HuH-7.5 (cell line): ENCODE measurements at places on chromosomes 2 and 18.

GRCh38 chr2:177352441-177353186 is 40.0 kb upstream of the AGPS start:
- DNase-seq = no peak

GRCh38 chr18:24051031-24051947 is 36.7 kb downstream of the TTC39C start:
- DNase-seq = no peak

- no peak for DNase-seq
Measured at GRCh38 chr2:45261746-45262145, 252.5 kb upstream of the SIX2 start.

DNA sequence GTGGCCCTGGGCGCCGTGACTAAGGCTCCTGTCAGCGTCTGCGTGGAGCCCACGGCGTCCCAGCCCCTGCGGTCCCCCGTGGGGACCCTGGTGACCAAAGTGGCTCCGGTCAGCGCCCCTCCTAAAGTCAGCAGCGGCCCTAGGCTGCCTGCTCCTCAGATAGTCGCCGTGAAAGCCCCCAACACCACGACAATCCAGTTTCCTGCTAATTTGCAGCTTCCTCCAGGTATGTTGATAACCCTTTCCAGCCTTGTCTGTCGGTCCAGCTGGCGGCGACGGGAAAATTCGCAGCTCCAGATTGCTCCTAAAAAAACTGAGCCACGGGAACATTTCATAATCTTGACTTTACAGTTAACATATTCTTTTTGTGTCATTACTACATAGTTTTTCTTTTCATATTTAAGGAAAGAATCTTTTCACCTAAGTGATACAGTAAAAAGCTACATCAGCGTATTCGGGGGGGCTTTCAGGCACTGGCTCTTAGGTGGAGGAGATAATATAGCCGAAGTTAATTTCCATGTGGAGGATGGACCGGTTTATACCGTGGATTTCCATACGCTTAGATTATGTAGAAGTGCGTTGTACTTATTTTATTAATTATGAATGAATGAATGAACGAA is 916 bp downstream of the TAF4B start:
- no peak for DNase-seq

DNA sequence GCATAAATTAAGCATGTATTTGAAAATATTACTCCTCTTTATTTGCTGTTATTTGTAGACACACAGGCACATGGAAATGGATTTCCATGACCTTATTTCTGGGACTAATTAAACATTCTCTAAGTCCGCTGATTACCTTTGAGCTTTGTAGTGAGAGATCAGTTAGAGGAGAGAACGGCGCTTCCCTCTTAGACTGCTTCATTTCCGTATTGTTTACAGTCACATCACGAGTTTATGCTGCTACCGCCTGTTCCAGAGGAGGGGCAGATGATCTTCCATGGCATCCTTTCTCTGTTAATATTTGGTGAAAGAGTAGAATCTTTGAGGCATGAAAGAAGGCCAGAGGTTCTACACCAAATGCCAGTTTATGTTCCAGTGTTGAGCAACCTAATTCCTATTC is 404.4 kb downstream of the TRIB2 start:
- DNase-seq = no peak

DNA sequence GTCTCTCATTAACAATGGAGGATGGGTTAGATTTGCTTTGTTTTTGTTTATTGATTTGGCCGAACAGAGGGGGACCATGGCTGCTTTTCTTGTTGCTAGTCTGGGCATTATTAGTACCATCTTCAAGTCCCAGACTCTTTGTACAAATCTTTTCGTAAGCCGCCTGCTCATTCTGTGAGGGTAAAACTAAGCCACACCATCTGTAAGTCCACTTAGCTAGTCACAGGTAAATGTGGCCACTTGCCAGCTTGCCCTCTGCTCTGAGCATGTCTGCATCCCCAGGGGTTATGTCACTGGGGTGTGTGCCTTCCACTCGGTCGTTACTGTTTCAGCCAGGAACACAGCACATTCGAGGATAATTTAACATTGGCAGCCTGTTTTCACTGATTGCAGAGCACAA is 85.6 kb downstream of the SMIM21 start:
- DNase-seq = no peak

GRCh38 chr2:49028101-49028500 is 126.2 kb downstream of the FSHR start:
- no peak for DNase-seq

DNA sequence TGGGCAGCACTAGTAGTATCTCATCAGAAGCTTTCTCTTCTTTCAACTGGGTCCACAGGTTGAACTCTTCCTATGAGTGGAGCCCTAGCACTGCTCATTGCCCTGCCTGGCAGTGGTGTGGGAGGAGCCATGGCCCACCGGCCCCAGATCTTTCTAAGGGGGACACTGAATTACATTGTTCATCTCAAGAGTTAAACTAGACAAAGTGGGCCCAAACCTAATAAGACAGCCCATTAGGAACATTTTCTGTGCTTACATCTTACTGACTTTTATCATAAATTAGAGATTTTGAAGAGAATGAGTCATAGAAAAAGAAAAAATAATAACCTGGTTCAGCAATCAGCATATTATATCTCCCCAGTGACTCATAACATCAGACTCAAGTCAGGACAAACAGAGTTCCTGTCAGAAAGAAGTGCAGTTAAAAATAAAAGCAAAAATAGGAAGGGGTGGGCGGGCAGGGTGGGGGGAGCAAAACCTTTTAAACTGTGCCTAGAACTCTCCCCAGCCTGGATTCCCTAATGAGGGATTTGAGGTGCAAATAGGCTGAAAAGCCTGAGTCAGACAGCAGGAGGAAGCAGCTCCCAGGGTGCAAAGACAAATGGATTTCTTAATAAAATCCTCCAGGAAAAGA is 161.6 kb upstream of the TRIB2 start:
- no peak for DNase-seq

DNA sequence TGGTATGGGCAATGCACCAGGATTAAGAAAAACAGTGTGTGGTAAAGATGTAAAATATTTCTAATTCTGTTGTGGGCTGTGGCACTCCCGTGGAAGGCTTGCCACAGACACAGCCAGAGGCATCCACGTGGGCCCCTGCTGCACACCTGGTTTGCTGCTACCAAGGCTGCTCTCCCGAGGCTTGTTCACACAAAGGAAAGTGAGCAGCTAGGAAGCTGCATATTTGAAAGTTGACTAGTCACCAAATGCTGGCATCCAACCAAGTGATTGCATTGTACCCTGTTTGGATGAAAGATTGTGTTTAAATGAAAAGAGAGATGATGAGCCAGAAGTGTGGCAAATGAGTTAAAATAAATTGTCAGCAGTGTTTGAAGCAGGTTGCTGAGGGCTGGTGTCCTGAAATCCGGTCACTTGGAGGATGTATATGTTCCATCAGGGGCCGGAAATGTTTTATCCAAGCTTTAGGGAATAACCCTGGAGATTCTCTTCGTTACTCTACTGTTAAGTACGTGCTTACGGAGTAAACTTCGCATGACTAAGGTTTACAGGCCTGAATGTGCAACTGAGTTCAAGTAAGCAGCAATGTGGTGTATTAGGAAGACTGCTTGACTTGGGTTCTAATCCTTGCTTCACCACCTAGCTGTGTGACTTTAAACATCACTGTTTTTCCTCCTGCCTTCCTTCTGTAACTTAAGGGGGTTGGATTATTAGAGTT is 86.1 kb downstream of the MSH2 start:
- DNase-seq = no peak

DNA sequence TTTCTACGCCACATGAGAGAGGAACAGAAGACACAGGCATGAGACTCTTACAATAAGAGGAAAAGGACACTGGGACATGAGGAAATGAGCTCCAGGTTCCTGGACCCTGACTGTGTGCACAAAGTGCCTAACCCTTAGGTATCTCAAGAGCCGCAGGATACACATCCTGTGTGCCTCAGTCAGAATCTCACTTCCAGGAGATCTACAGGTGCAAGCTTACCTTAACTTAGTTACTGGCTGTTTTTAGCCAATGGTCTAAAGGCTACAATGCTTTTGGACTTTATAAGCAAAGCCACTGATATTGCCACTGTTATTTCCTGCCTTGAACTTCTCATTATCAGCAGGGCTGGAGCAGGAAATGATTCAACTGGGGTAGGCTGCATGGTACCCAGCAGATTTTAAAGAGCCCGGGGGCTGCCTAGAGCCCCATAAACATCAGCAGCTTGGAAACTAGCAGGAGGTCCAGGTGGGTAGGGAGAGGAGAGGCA is 254.4 kb downstream of the ZNF521 start:
- DNase-seq = no peak

GRCh38 chr2:198097630-198098029 is 293.2 kb downstream of the PLCL1 start:
- no peak for DNase-seq

DNA sequence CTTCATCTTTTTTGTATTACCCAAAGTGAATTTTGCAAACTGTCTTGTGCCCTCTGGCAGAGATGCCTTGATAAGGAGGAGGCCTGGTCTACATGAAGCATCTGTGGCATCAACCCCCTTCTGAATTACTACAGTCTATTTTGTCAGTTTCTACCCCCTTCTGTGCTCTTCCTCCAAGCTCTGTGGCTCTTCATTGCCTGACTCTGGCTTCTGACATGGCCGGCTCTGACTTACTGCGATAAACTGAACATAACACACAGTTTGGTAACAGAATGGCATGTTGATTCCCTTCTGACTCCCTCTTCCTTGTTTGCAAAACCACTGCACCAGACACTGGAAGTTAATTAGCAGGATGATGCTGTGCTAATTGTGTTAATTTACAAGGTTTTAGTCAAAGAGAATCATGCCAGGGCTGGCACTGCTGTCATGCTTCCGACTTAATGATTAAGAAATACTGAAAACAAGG is 122.5 kb downstream of the FIGN start:
- DNase-seq = no peak

DNA sequence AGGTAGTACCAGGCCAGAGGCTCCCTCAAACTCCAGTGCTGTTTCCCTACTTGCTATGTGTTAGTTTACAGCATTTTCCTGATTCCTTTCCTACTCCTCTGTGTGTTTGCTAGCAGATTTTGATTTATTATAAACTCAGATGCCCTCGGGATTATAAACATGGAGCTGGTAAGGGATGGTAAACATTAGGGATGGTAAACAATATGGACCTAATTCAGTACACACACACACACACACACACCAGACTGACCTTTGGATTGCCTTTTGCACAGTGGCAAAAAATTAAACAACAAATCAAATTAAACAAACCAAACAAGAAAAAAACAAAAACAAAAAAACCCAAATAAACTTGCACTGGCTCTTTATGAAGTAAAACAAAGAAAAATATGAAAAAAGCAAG is 55.4 kb upstream of the ACVR1 start:
- DNase-seq = no peak

DNA sequence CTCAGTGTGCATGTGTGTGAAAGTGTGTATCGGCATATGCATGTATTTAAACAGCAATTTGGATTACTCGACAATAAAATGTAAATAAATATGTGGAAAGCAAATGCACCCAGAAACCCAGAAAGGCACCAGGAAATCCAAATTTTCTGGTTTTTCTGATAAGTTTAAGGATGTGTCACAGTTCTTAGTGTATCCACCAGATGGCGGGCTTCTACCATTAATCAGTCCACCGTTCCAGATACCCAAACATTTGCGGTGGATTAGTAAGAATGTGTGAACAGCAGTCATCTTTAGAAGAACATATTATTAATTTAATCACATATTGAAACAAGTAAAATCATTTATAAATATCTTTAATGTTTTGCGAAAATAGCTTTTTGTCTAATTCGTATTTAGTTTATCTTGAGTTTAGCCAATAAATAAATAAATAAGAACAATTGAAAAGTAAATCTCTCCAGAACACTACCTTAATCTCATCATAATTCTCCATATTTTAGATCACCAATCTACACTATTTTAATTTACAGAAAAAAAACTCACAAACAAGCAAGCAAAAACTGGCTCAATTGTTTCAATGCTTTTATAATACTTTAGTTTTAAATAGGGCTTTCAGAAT is 298.9 kb downstream of the DSEL start:
- peak; percentile 13 for DNase-seq

DNA sequence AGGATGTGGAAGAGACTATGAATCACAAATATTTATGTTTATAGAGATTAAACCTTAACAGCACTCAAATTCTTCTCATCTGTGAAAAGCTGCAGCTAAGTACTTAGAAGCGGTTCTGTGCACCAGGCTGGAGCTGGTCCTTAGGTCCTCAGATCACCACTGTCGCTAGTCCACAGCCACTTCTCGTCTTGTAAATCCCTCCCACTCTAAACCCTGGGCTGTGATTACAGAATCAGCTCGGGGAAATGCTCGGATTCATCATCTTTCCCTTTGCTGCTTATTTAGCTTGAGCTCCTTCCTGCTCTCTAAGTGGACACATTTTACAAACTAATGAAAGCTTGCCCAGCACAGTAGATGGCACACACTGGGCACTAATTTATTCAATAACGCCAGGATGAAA is 61.7 kb downstream of the RNF152 start:
- no peak for DNase-seq

- no peak for DNase-seq
Measured at GRCh38 chr2:199777916-199778315, 73.1 kb downstream of the FTCDNL1 start.

DNA sequence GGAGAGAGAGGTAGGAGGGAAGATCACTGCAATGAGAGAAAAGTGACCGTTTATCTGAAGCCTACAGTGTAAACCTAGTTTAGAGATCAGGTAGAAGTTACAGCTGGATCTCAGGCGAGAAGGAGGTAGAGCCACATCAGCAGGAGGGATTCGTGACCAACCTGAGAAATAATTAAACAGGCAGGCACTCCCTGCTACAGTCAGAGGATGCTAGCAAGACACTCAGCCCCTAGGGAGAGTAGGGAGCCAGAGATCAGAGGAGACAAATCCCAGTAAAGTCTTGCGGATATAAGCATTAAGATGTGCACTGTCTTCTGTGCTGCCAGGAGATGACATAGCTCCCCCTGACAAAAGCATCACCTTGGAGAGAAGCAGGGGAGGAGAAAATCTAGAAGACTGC is 629.1 kb upstream of the SLC39A10 start:
- DNase-seq = no peak

GRCh38 chr2:160664603-160665140 is 171.1 kb upstream of the RBMS1 start:
- no peak for DNase-seq
